ENCODE measurements at places on chromosomes 4 and X.

DNA sequence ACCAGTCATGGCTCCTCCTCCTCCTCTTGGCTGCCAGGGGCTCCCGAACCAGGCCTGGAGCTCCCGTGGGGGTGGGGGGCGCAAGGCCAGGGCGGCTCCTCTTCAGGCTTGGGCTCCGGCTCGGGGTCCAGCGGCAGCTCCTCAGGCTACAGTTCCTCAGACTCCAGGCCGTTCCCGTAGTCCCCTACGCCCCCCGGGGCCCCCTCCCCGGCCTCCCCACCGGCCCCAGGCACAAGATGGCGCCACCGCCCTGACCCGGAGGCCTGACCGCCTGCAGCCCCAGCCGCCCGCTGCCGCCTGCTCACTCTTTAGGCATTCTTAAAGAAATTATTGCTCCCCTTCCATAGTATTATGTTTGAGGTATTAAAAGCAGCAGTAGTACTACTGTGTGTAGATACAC lies 54.5 kb downstream of the TAF1 start:
- H3K4me3 ChIP-seq: no peak overlapping the region
- peaks cover 30% of the 10 kb centered on the region for H3K36me3 ChIP-seq
- no peak for DNase-seq
- H3K27me3 ChIP-seq: no peaks in the 10 kb centered on the region

- H3K4me1 ChIP-seq: peaks cover 23% of the 10 kb centered on the region
- peaks cover 24% of the 10 kb centered on the region for H3K36me3 ChIP-seq
- DNase-seq: no peak
Observed at GRCh38 chr4:152807294-152807829, 27.6 kb downstream of the ARFIP1 start.

DNA sequence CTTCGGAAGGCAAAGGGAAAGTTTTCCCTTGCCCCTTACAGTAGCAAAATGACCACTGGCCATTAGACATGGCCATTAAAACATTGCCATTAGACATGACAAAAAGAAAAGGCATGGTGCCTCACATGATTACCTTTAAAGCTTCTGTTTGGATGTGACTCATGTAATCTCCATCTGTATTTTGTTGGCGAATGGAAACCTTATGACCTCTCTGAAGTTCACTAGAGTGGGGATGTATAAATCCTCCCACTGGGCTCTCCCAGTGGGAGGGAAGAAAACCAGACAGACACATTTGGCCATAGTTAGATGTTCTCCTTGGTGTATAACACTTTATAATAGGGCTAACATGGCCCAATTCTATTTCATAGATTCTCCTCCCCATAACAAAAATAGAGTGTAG lies 152.6 kb downstream of the MAGEB17 start:
- H3K4me1 ChIP-seq: no peaks in the 10 kb centered on the region
- no peak overlapping the region for H3K27ac ChIP-seq
- H3K36me3 ChIP-seq: no peaks in the 10 kb centered on the region
- H3K27me3 ChIP-seq: no peaks in the 10 kb centered on the region

DNA sequence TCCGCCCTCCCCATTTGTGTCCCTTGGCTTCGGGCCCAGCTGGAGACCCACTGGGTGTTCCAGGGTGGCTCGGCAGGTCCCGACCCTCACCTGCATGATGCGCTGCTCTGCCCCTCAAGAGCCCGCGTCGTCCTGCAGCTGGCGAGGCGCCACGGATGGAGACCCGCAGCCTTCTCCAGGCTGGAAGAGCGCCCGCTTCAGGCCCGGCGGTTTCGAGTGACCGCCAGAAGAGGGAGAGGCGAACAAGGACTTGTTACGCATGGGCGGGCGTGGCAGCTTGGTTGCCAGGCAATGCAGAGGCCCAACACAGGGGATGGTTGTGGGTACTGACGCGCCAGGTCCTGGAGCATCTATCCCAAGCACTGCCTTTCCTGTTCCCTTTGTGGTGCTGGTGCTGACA lies at the start of gene PDCL2:
Gene PDCL2, minus strand, starts transcription at position 232 of the 400 bp plus-strand sequence. Its CDS starts 136 bp downstream, at position 96.
- no peak within 1 kb of the TSS for H3K4me3 ChIP-seq
- DNase-seq: no peak
- H3K4me1 ChIP-seq: no peaks in the 10 kb centered on the region
- no peaks in the 10 kb centered on the region for H3K36me3 ChIP-seq

- peaks cover 92% of the 10 kb centered on the region for H3K36me3 ChIP-seq
- no peaks in the 10 kb centered on the region for H3K27me3 ChIP-seq
- no peak overlapping the region for H3K4me3 ChIP-seq
- peaks cover 34% of the 10 kb centered on the region for H3K4me1 ChIP-seq
Observed at GRCh38 chr4:17584521-17585213, 7.7 kb downstream of the LAP3 start.
